Urinary bladder (tissue), 4 donors: ENCODE measurements at places on chromosomes 6 and 20. TPM values are rescaled to one million over a fixed set of nuclear protein-coding genes. Genes with fewer than 3 reads are reported as not detected.

VSTM2L gene
- 1.3 TPM for total RNA-seq

DLL1 gene
- 5.9 TPM for total RNA-seq

NR2E1 gene
- not detected for total RNA-seq

TFEB gene
- 4.3 TPM for total RNA-seq

SIRPA gene
- 11.2 TPM for total RNA-seq

AIF1 gene
- 42.6 TPM for total RNA-seq

UCKL1 gene
- total RNA-seq = 20.1 TPM

PAK5 gene
- total RNA-seq = 0.48 TPM

EFCAB8 gene
- 0.95 TPM for total RNA-seq

NNAT gene
- 31.4 TPM for total RNA-seq

PROKR2 gene
- total RNA-seq = not detected

TCP11 gene
- 0.37 TPM for total RNA-seq

CRISP3 gene
- 31.8 TPM for total RNA-seq

COL21A1 gene
- total RNA-seq = 151 TPM

OR12D3 gene
- total RNA-seq = not detected

XKR7 gene
- 0.05 TPM for total RNA-seq

C4A gene
- total RNA-seq = 3.6 TPM

C6orf118 gene
- total RNA-seq = not detected

ADGRF1 gene
- total RNA-seq = 13.0 TPM

DDO gene
- total RNA-seq = 0.63 TPM

CYP24A1 gene
- 2.6 TPM for total RNA-seq

CNR1 gene
- total RNA-seq = 5.6 TPM

CD24 gene
- 283 TPM for total RNA-seq
